Stimulated activated naive CD8-positive, alpha-beta T cell treated with anti-CD3 and anti-CD28 coated beads, Interleukin-15, Interleukin-2, amounts not matched to agents 100 U/mL and 50 U/mL, for 24 hours (primary cell): ENCODE measurements at places on chromosomes 12 and 14.

- no peak for DNase-seq
These were observed 92.9 kb downstream of the APAF1 start for GRCh38 chr12:98738002-98738401.

DNA sequence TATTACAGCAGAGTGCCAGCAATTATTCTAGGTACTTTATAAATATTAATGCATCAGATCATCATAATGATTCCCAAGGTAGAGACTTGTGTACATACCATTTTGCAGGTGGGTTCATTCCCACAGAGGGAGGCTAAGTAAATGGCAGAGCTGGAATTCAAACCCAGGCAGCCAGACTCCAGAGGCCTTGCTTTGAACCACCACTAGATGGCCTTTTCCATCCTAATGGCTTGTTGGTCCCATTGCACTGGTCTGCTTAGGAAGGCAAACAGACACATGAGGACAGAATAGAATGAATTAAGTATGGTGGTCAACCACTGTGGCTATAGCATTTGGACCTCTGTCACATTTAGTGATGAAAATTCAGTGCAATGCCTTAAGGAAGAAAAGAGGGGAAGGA is 158.7 kb downstream of the METTL25 start:
- DNase-seq: no peak

- DNase-seq: no peak
These were observed 40.3 kb downstream of the FERMT2 start for GRCh38 chr14:52910572-52910971.

DNA sequence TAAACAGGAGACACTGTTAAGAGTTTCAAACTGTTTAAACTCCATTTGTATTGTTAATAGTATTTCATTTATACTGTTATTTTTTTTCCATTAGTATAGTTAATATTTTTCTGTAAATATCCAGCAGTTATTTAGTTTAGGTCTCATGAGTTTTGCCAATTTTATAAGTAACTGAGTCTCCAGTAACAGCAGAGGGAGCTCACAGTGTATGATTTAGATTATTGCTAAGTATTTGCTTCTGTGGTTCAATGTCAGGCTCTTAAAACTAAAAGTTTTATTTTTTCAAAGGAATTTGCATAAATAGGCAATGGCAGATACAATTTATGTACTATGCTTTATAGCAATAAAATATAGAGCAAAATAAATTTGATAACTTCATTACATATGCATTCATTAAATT is 209.7 kb downstream of the ATXN7L3B start:
- DNase-seq: no peak

DNA sequence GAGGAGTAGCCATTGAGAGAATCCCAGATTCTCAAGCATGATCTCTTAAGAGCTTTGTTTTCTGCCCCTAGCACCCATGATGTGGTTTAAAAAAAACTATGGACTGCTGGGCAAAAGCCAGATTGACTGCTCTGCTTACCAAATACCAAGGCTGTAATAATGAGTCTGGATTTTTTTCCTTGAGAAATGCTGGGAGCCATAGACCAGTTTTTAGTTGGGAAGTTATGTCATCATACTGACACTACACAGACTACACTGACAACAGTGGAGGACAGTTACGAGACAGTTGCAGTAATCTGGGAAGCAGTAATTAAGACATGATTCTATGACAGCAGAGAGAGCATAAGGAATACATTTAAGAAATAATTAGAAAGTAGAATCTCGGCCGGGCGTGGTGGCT is 35.8 kb downstream of the SPATA7 start:
- DNase-seq: no peak

DNA sequence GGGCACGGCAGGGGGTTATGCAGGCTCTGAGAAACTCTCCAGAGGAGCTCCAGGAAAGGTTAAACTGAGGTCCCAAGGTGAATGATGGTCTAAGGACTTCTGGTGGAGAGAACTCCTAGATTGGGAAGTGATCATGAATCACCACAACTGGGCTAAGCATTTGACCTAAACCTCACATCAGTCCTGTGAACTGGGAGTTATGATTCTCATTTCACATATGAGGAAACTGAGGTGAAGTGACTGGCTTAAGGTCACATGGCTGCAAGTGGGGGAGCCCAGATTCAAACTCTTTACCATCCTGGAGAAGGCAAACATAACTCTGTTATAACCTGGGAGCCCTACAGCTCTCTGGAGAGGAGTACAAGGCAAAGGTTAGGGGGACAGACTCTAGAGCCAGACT is 4.2 kb downstream of the RARG start:
- DNase-seq: no peak

GRCh38 chr14:50060871-50061663 is 55.3 kb downstream of the VCPKMT start:
- peak; percentile 67 for DNase-seq

DNA sequence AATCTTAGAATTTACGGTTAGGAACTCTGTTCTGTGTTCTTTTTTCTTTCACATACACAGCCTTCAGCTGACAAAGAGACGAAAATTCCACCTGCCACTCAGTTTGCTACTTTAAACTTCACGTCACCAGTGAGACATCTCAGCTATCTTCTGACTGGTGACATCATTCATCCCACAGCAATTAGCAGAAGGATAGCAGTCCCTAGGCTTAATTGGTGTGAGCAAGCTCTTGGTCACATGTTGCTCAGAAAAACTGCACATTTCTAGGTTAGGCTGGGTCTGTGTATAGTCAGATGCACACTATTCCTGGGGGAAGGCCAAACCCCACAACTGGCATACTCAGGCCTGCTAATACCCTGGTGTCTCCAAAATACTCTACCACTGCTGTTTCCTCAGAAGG is 23.9 kb downstream of the SLC7A7 start:
- no peak for DNase-seq

- DNase-seq: no peak
These were observed 446.5 kb upstream of the MIS18BP1 start for GRCh38 chr14:45699471-45699870.

GRCh38 chr14:59333235-59333634 is 131.9 kb downstream of the GPR135 start:
- no peak for DNase-seq

DNA sequence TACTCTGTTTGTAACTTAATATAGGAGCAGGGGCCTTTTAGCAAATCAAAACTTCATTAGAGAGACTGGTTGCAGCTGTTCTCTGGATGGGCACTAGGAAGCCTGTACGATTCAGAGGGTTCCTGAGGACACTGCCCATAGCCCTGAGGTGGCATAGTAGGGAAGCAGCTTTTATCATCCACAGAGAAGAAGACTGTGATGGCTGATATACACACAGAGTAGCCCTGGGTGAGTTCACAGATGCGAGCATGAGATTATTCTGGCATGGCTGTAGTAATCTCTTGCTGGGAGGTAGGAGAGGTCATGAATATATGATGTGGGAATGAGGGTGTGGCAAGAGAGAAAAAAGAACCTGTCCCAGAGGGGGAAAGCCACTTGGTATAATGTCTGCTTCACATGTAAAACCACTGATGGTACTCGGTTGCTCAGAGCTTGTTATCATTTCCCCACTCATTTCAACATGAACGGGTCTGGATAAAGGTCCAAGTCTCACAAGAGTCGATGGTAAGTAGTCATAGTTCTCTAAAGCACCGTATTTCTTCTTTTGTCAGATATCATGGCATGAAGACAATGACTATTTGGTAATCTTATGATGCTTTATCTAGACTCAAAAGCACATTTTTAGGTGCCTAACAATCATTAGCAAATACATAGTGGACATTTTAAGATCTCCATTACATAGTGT is 52.0 kb downstream of the PEBP1 start:
- no peak for DNase-seq

GRCh38 chr12:61384511-61384910 is 875.7 kb upstream of the USP15 start:
- DNase-seq: no peak

GRCh38 chr12:1603269-1603993 is 9.1 kb upstream of the FBXL14 start:
- no peak for DNase-seq

DNA sequence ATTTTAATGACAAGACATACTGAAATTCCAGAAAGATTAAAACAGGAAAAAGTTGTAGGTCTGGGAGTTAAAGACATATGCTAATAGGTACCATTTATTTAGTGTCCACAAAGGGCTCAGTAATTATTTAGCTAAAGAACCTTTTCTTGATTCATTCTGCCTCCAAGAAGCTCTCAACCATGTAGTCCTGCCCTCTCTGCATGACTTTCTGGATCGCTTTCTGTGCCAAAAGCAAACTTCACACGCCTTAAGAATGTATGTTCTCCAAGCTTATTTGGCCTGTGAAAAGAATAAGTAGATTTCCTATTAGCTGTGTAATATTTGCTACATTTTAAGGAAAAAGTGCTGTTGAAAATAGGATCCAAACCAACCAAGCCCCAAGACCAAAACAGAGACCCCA is 291.7 kb downstream of the C12orf75 start:
- no peak for DNase-seq

GRCh38 chr12:119423285-119423684 is 88.8 kb downstream of the CCDC60 start:
- no peak for DNase-seq

DNA sequence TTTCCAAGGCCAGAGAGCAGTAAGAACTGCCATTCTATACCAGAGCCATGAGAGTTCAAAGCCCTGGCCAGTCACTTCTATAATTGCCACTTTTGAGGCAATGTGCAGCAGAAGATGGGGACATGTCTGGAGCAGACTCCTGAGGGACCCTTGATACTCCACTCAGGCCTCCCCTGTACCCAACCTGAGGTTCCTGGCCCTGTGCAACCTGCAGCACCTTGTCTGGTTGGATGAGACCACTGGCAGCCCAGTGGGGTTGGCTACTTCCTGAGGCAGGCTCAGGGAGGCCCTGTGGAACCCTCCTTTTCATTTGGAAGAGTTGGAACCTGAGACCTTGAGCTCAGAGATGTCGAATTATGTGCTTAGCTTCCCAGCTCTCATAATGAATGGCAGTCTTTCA is 54.4 kb downstream of the GALNT16 start:
- DNase-seq: no peak

- DNase-seq: no peak
These were observed 79.0 kb downstream of the FRMD6 start for GRCh38 chr14:51730684-51731083.

DNA sequence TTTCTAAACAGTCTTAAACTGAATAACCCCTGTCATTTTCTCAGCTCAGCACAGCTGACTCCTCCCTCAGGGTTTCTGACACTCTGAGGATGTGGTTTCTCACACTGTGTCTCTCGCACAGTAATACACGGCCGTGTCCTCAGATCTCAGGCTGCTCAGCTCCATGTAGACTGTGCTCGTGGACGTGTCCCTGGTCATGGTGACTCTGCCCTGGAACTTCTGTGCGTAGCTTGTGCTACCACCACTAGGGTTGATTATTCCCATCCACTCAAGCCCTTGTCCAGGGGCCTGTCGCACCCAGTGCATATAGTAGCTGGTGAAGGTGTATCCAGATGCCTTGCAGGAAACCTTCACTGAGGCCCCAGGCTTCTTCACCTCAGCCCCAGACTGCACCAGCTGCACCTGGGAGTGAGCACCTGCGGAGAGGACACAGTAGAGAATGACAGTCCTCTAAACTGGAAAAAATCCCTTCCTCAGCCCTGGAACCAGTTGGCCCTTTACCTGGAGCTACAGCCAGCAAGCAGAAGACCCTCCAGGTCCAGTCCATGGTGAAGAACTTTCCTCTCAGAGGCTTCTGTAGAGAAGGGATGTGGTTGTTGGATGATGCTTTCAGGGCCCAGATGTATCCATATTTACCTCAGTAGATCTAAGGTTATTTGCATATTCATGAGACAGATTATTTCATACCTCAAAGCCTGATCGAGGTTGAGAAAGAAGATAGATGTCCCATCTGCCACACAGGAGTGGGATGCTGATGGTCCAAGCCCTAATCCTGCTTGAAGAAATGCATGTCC is 984.8 kb downstream of the TMEM121 start:
- DNase-seq: peak; percentile 38

- DNase-seq: no peak
These were observed 25.7 kb upstream of the COCH start for GRCh38 chr14:30848449-30849240.

- DNase-seq: no peak
These were observed 106.1 kb downstream of the PAX9 start for GRCh38 chr14:36767603-36768281.

- DNase-seq: peak; percentile 60
These were observed 5.3 kb upstream of the ACACB start for GRCh38 chr12:109110988-109111495.

DNA sequence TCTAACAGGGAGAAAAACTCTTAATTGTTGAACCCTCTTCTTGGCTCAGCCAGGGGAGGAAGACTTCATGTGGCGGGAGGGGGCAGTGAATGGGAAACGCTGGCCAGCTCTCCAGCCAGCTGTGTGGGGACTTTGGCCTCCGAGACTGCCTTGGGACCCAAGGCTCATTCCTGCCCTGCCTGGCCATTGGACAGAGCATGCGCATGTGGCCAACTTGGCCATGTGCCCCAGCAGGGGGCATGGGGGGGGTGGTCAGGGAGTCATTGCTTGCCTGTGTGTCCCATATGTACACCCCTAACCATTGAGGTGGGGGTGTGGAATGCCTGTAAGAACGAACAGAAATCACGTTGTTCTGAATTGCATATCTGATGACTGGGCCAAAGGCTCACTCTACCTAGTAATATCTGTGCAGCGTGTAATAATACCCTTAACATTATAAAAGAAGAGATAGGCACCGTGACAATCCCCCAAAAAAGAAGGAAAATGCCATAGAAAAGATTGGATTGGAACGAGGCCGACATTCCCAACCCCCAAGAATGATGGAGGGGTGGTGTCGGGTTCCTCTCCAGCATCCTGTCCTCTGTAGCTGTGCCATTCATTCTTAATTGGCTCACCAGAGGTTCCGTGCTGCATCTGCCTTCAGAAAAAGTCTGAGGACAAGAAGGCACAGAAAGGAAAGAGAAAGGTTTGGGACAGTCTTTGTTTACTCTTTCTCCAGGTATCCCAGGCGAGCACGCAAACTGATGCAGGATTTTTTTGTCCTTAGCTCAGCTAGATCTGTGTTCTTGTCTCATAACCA is 3.5 kb upstream of the FAR2 start:
- DNase-seq: no peak

- no peak for DNase-seq
These were observed 92.7 kb downstream of the MED13L start for GRCh38 chr12:116184763-116185162.

DNA sequence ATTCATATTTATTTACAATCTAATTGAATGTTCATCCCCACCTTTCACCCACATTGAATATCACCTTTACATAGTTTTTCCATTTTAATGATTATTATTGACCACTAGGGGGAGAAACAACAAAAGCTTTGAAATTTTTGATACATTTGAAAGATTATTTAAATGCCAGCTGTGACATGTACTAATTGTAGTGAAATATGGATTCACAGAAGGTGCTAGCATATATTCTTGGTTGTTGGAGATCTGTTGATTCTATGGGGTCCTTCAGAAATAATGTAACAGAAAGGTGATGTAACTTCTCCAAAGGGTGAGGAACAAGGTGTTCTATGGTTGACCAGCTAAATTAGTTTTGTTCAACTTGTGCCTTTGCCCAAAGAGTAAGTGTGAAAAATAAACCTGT is 22.4 kb upstream of the GPR33 start:
- no peak for DNase-seq
